ENCODE measurements at places on chromosomes 4 and X.

- no peak for DNase-seq
Measured at GRCh38 chr4:17258106-17258505, 253.8 kb downstream of the QDPR start.

- no peak for DNase-seq
Measured at GRCh38 chrX:85630901-85631300, 251.4 kb upstream of the POF1B start.

GRCh38 chr4:16692046-16692445 is 206.4 kb downstream of the LDB2 start:
- DNase-seq, result no peak

- DNase-seq, result no peak
Measured at GRCh38 chr4:5798946-5799345, 87.9 kb downstream of the EVC start.

DNA sequence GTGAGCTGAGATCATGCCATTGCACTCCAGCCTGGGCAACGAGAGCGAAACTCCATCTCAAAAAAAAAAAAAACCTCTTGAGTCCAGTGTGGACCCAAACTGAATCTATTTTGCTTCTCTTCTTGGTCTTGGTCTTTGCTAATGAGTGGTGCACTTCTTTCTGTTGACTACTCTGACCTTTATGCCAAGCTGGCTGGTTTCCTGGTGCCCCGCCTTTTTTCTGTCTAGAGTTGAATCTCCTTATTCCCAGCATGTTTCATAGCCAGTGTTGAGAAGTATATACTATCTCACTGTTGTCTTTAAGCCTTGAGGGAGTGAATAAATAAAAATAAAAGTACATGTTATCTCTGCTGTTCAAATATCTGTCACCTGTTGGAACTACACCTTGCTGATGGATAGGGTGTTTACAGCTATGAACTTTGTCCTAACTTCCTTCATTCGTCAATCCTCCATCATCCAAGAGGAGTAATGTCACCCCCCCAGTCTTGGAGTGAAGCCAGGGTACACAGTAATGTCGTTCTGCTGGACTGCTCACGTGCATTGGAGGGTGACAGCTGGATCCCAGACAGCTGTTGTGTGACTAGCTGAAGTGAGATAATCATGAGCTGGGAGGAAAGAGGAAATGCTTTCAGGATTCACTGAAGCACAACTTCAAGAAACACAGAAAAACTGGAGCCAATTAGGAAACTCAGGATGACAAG is 99.3 kb upstream of the PRKG2 start:
- DNase-seq, result no peak

GRCh38 chrX:154516656-154517100 is 646 bp upstream of the FAM3A start:
- no peak for DNase-seq

DNA sequence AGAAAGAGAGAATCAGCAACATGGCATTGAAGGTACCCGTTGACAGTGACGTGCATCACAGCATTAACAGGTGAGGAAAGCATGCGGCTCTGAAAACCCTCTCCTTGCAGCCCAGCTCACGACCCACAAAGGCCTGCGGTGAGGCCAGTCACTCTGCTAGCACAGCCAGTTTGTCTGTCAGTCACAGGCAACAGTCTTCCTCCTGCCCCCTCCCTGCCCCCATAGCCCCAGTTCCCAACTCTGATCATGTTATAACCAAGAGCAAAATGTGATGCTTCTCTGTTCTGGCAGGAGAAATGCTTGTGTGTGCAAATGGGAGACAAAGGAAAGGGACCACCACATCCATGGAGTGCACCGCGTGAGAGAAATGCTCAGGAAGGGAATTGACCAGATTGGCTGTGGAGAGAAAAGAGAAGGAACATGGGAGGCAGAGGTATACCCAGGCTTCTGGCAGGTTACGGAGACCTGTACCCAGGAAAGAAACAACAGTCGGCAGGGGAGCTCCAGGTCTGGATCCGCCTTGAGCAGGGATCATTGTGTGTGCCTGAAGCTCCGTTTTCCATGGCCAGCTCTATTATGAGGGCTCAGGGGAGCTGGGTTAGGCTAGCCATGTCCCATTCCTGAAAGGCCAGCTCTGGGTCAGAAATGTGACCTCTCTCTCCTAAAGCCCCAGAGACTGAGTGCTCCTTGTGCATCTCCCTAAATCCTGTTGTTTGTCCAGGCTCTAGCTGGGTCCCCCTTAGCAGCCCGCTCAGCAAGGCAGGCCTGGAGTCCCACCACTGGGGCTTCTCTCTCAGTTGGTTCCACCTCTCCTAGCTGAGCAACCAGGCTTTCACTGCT is 139.7 kb upstream of the MAMLD1 start:
- no peak for DNase-seq

DNA sequence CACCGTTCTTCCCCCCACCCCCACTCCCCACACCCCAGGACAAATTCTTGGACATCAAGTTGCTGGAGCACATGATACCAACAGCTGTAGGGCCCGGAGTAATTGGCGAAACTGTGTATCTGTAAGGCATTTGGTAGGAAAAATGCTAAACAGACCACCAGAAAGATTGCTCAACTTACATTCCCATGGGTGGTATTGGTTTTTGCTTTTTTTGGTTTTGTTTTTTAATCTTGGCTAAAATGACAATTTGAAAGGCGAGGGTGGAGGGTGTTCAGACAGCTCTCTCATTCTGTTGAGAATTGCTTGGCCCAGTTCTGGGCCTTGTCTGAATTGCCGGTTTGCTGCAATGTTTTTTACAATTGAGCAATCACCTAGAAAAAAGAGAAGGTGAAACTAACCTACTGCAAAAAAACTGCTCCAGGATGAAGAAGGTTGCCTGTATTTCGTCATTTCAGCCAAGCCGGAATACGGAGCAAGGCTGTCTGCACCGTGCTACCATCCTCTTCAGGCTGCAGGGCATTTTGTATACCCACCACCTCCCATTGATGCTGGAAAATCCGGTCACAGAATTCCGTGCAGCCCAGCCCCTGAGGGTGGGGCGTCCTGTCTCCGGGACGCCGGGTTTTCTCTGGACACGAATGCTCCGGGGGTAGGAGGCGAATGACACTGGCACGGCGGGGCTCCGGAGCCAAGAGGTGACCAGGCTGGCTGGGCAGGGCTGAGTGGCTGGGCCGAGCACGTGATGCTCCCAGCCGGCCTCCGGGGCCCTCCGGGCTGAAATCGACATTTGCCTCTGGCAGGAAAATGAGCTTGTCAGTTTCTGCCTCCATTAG is at the start of gene CLCN4:
CLCN4 (plus strand) TSS at position 777 of the 833 bp plus-strand sequence. CDS start 28,058 bp downstream, outside the sequence.
- DNase-seq, result peak; percentile 38

GRCh38 chr4:7422898-7423180 is 11.9 kb downstream of the PSAPL1 start:
- no peak for DNase-seq

GRCh38 chrX:106613277-106613676 is 1.5 kb downstream of the RADX start:
- no peak for DNase-seq

GRCh38 chrX:107206697-107207065 is 270 bp downstream of the DNAAF6 start:
- DNase-seq, result no peak

DNA sequence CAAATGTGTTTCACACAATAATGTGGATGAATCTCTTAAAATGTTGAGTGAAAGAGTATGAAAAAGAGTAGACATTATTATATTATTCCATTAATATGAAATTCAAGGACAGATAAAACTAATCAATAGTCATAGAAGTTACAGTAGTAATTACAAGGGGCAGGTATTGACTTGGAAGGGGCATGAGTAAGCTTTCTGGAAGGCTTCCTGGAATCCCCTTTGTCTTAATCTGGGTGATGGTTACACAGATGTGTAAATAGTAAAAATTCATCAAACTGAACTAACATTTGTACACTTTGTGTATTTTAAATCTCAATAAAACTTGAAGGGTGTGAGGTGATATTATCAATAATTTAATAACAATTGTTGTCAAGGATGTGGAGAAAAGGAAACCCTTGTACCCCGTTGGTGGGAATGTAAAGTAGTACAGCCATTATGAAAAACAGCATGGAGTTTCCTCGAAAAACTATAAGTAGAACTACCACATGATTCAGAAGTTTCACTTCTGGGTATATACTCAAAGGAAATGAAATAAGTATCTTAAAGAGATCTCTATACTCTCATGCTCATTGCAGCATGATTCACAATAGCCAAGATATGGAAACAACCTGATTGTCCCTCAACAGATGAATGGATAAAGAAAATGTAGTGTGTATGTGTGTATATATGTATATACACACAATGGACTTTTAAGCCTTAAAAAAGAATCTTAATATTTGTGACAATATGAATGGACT is 96.9 kb upstream of the MID1IP1 start:
- DNase-seq, result no peak

DNA sequence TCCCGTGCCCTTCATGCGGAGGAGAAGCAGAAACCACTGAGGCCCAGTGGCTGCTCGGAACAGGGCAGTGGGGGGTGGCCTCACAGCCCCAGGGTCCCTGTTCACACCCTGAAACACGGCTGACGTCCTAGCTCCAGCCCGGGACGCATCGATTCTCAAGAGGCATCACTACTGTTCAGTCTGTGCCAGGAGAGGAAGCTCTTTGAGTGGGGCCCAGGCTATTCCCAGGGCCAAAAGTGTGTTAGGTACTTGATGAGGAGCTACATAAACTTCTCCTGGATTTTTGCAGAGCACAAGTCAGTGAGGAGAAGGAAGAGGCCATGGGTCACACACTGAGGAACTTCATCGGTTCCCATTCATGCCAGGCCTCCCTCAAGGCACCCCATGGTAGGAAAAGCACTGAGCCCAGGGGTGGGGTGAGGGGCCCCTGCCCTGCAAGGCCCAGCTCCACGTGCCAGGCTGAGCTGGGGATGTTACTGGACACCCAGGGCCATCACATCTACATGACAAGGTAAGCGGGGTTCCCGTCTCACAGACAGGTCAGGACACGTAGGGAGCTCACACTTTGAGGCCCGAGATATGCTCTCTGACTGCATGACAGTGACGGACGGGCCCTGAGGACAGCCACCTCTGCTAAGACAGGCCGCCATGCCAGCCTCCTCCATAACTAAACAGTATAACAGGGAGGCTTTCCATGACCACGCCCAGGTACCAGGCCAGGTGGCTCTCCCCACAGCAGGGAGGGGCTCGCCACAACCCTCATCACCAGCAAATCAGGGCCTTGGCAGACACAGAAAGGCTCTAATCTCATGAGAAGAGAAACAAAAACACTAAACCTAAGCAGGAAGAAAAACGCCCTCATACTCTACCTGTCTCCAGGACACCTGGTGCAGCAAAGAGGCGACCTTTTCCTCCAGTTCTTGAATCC is 12.4 kb downstream of the TNIP2 start:
- DNase-seq, result no peak

GRCh38 chrX:130213376-130213775 is 41.6 kb downstream of the RAB33A start:
- no peak for DNase-seq

GRCh38 chrX:104330966-104331365 is 76.2 kb upstream of the ESX1 start:
- DNase-seq, result peak; percentile 83

- DNase-seq, result peak; percentile 11
Measured at GRCh38 chr4:108144451-108144850, 24.3 kb downstream of the LEF1 start.

DNA sequence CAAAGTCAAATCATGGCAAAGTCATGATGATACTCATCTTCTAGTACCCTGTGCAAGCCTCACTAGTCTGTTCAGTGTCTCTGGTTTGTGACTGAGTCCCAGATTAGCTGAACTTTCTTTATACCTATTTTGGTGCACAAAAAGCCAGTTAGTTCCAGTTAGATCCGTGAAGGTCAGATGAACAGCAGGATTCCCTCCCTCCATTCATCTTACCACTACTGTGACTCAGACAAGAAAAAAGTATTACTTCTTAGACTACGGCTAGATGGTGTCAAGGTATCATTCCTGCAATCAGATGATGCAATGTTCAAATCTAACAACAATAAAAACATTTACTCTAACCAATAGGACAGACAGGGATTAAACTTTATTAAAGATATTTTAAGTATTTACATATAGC is 30.4 kb downstream of the ARHGEF6 start:
- no peak for DNase-seq

- DNase-seq, result no peak
Measured at GRCh38 chr4:182010876-182011275, 232.3 kb upstream of the TENM3 start.

DNA sequence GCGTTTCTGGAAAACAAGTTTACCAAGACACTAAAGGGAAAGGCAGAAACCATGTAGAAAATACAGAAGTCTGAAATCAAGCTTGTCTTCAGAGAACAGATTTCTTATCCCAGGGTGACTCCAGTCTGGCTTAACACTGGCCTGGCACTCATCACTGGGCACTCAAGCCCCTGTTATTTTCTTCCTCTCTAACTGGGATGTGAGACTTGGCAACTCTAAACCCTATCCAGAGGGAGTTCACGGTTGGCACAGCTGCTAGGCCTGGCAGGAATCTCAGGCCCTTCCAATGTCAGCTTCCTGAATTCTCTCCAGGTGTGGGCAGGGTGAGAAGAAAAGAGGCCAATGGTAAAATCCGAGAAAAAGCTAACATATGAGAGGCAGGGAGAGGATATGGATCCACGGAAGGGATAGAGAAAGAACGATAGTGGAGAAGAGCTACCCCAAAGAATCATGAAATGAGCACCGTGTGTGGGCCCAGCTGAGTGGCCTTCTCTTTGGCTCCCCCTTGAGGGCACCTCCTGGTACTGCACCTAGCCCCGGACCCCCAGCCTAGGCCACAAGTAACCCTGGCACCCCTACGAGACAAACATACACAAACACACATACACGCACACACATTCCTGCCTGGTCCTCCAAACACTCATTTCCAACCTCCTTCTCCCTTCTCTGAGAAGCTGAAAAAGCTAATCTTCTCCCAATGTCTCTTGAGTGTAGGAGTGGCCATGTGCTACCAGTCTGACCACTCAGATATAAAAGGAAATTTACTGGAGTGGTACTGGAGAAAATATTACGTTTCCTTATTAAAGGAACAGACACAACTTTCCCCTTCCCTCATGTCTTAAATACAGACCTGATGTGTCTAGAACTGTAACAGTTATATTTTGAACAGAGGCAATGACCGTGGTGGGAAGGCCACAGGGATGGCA is 16.6 kb upstream of the PTCHD1 start:
- no peak for DNase-seq

GRCh38 chr4:124804584-124804983 is 92.1 kb upstream of the ANKRD50 start:
- DNase-seq, result no peak

DNA sequence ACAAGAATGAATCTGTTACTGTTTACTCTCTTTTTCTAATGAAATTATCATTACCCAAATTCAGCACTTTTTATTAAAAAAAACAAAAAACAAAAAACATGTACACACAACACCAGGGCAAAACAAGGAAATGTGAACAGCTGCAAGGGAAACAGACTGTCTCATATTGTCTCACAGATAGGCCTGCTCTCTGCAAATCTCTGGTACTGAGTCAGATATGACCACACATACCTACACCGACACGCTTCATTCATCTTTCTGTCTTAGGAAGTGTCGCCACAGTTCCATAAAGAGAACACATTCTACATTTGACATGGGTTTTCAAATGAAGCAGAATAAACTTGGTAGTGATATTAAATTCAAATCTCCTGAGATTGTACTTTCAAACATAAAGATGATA is 92.2 kb upstream of the GPR34 start:
- DNase-seq, result peak; percentile 45

DNA sequence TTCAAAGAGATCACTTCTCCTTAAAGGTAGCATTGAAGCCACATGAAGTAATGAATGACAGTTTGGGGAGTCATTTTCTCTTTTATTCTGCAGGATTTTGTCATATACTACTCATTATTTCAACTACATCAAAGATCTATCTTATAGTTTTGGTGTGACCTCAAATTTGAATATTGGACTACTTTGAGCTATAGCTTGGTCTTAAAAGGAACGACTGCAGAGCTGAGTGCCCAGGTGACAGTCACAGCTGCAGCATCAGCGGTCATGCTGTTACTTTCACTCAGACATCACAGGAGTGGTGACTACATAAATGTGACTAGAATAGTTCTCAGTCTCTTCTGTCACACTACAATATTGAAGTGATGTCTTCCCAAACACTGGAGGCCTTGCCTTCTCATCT is 10.7 kb upstream of the SPCS3 start:
- no peak for DNase-seq
